ENCODE measurements at places on chromosomes 7 and 10. TPM values are rescaled to one million over a fixed set of nuclear protein-coding genes. Genes with fewer than 3 reads are reported as not detected.

MEST gene
- total RNA-seq = 7.2 TPM

CYP26C1 gene
- not detected for total RNA-seq

CYP2C8 gene
- total RNA-seq = 3.5 TPM

RNF133 gene
- 0.58 TPM for total RNA-seq

LLCFC1 gene
- total RNA-seq = not detected

VENTX gene
- total RNA-seq = not detected

GRCh38 chr7:27122077-27122910 is 8.3 kb downstream of the HOXA4 start:
- H3K4me1 ChIP-seq = peaks cover 27% of the 10 kb centered on the region
- no peaks in the 10 kb centered on the region for H3K36me3 ChIP-seq
- H3K4me3 ChIP-seq = peak overlapping the region; percentile 41
- peak overlapping the region; percentile 65 for H3K27ac ChIP-seq
- no peak for DNase-seq

DNA sequence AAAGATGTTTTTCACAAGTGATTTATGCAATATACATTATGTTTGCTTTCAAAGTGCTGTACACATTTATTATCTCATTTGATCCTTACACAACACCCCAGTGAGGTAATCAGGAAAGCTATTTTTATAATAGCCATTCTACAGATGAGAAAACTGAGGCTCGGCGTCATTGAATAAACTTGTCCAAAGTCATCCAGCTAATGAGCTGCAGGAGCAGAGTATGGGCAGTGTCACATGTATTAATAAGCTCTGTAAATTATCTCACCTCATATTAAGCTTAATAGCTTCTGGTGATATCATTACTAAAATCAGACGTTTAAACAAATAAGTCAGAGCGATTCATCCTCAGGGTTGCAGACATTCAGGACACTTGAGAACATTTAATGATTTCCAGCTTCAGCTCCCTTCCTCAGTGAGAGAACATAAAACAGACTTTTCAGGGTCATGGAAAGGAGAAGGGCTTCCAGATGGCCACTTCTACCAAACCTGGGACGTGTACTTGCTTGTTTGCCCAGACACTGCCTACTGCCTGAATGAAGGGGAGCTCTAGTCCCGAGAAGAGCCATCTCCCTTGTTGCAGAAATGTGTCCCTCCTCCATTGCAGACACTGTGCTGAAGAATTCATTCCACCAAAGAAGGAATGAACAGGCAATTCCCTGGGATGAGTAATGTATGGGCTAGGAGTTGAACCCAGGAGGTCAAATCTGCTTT is 20.5 kb upstream of the FZD1 start:
- no peaks in the 10 kb centered on the region for H3K4me1 ChIP-seq
- no peak overlapping the region for H3K27ac ChIP-seq
- H3K27me3 ChIP-seq = no peaks in the 10 kb centered on the region
- no peak overlapping the region for H3K4me3 ChIP-seq

- no peaks in the 10 kb centered on the region for H3K36me3 ChIP-seq
- H3K4me1 ChIP-seq = peaks cover 12% of the 10 kb centered on the region
- no peak overlapping the region for H3K4me3 ChIP-seq
- H3K27ac ChIP-seq = peak overlapping the region; percentile 52
These were observed 13.2 kb downstream of the OSBPL3 start for GRCh38 chr7:24966802-24967201.

GRCh38 chr10:20809631-20810030 is 87.5 kb downstream of the NEBL start:
- H3K4me3 ChIP-seq = no peak overlapping the region
- H3K27me3 ChIP-seq = no peaks in the 10 kb centered on the region
- no peaks in the 10 kb centered on the region for H3K36me3 ChIP-seq
- no peak overlapping the region for H3K27ac ChIP-seq

GRCh38 chr10:18332048-18332447 is 191.8 kb downstream of the CACNB2 start:
- H3K4me1 ChIP-seq = no peaks in the 10 kb centered on the region
- H3K27me3 ChIP-seq = no peaks in the 10 kb centered on the region
- H3K27ac ChIP-seq = no peak overlapping the region
- H3K4me3 ChIP-seq = no peak overlapping the region
- no peaks in the 10 kb centered on the region for H3K36me3 ChIP-seq

DNA sequence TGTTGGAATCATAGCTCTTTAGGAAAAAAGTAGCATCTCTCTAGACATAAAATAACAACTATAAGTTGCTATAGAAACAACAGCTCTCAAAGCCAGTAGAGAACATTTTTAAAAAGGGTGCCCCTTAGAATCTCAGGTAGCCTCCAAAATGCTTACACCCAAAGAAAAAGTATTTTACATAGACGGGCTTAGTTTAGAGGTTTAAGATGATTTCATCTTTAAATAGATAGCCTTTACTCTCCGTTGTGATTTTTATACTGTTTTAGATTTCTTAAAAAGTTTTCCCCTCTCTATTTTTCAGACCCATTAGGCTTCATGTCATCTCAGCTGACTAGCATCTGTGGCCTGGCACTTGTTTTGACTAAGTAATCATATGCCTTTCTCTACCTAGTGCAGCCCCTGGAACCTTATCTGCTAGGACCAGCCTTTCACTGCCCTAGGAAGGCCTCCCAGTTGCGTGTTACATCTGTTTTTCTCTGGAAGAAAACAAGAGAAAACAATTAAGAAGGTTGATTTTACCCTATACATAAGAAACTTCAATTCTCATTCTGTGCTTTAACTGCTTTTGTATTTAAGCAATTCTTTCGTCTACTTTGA is 6.9 kb upstream of the BPGM start:
- no peaks in the 10 kb centered on the region for H3K27me3 ChIP-seq
- peaks cover 8% of the 10 kb centered on the region for H3K4me1 ChIP-seq
- H3K36me3 ChIP-seq = no peaks in the 10 kb centered on the region
- H3K4me3 ChIP-seq = no peak overlapping the region

- H3K36me3 ChIP-seq = no peaks in the 10 kb centered on the region
- H3K27ac ChIP-seq = no peak overlapping the region
- DNase-seq = no peak
- H3K4me3 ChIP-seq = no peak overlapping the region
These were observed 25.9 kb downstream of the VAX1 start for GRCh38 chr10:117112220-117112619.

DNA sequence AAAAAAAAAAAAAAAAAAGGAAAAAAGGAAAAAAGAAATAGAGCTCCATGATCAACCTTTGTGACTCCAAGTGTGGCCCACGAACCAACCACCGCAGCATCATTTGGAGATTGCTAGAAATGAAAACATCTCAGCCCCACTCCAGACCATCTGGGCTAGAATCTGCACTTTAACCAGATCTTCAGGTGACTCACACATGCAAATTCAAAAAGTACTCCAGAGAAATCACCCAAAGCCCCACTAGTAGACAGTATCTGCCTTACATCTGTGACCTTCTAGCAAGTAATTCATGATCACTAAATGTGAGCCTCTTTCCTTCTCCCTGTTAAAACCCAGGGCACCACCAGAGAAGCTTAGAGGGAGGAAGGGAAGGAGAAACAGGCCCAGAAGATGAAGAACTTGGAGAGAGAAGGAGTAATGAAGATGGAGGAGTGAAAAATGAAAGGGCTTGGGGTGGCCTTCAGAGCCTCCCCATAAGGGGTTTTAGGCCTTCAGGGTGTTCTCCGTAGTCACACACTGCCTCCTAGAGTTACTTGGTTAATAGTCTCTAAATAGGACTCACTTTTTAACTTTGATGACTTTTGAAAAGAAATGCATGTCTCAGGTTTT is 94.0 kb downstream of the SLC37A3 start:
- DNase-seq = no peak
- H3K4me1 ChIP-seq = no peaks in the 10 kb centered on the region
- H3K36me3 ChIP-seq = no peaks in the 10 kb centered on the region

DNA sequence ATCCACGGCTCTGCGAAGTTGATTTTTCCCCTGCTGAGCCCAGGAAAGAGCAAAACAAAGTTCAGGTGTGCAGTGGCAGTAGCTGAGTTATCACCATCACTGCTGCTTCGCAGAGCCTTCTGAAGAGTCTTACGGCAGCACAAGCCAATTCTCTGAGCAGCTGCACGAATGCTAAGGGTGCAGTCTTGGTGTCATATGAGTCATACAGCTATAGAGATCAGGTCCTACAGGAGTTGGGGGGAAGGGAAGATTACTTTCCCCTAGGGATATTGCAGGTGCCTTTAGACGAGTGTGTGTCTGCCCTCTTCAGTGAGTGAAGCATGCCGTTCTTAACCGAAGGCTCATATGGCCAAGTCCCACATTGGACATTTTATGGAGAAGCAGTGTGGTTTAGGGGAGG is 227.8 kb downstream of the CELF2 start:
- H3K4me3 ChIP-seq = no peak overlapping the region
- peaks cover 2% of the 10 kb centered on the region for H3K36me3 ChIP-seq
- no peak for DNase-seq
- no peak overlapping the region for H3K27ac ChIP-seq
- no peaks in the 10 kb centered on the region for H3K27me3 ChIP-seq

GRCh38 chr7:13894954-13895353 is 94.5 kb downstream of the ETV1 start:
- H3K4me3 ChIP-seq = no peak overlapping the region
- H3K27me3 ChIP-seq = no peaks in the 10 kb centered on the region
- no peaks in the 10 kb centered on the region for H3K4me1 ChIP-seq
- no peak for DNase-seq
- no peaks in the 10 kb centered on the region for H3K36me3 ChIP-seq

DNA sequence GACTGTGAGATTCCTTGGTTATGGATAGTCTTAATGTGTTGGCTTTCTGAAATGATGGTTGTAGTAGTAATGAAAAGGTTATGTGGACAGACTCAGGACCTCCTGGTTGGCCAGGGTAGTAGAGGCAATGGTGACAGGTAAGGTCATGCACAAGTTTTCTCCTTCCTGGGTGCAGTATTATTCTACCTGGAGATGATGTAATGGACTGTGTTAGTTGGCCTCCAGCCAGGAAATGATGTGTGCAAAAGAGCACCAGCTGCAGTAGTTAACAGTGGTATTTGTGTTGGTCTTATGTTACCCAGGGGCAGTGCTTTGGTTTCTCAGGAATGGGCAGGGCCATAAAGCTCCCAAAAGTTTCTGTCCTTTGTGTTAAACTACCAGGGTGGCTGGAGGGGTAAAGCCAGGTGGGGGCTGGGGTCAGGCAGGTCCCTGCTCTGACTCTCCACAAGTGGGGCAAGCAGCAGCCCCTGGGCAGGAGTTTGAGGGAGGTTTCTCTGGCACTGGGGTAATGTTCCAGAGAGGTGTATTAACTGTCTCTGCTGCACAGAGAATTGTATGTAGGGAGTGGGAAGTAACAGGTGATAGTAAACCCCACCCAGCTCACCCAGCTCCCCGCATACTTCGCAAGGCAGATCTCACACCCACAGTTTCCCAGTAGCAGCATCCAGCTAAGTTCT is 36.3 kb downstream of the GPR22 start:
- peaks cover 13% of the 10 kb centered on the region for H3K4me1 ChIP-seq
- no peaks in the 10 kb centered on the region for H3K36me3 ChIP-seq
- H3K27ac ChIP-seq = peak overlapping the region; percentile 75
- no peaks in the 10 kb centered on the region for H3K27me3 ChIP-seq
- peak; percentile 93 for DNase-seq

DNA sequence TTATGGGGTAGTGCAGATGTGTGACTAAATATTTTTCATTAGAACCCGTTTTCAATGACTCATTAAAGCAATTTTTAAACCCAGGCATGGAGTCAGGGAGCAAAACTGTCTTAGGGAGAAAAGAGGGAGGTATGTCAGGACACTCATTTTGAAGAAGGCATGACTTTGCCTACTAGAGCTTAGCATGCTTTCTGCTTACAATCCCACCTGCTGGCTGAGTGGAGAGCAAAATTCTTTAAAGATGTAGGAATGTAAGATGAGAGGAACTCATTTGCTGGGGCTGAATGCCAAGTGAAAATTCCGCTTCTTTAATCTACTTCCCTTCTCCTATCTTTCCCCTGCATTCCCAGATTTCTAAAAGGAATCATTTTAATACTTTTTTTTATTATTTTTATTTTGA is 232.6 kb downstream of the GALNT17 start:
- H3K4me3 ChIP-seq = no peak overlapping the region
- H3K27ac ChIP-seq = no peak overlapping the region
- DNase-seq = no peak
- no peaks in the 10 kb centered on the region for H3K4me1 ChIP-seq
- no peaks in the 10 kb centered on the region for H3K36me3 ChIP-seq

DNA sequence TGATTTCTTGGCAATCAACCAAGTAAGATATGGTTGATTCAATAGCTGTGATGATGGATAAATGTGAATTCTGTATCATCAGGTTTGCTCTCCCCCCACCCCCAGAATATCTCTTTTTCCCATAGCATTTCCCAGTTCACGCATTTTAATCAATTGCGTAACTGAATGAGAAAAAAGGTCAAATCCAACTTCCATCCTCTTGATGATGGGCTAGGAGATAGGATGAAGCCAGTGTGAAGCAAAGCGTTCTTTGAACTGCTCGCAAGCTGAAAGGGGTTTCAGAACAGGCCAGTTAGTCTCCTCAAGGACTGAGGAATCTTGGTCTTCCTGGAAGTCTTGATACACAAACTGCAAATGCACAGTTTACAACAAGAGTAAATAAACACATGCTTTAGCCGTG is 94.5 kb upstream of the ARMC3 start:
- no peak for DNase-seq
- H3K36me3 ChIP-seq = no peaks in the 10 kb centered on the region
- H3K4me1 ChIP-seq = peaks cover 8% of the 10 kb centered on the region
- no peaks in the 10 kb centered on the region for H3K27me3 ChIP-seq
